ENCODE measurements at places on chromosomes 2 and 18.

DNA sequence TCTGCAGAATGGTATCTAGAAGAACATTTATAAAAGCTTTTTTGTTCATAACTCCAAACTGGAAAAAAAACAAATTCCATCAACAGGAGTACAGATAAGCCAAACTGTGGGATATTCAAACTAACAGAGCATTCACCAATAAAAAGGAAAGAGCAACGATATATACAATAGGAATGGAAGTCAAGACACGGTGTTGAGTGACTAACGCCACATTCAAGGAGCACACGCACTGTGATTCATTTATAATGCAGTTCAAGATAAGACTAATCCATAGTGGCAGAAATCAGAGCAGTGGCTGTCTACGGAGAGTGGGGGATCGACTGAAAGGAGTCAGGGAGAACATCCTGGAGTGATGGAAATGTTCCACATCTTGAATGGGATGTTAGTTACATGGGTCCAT lies 70.7 kb downstream of the CABYR start:
- no peaks in the 10 kb centered on the region for H3K27me3 ChIP-seq
- peaks cover 1% of the 10 kb centered on the region for H3K4me1 ChIP-seq

GRCh38 chr2:42931818-42932195 lies 139.4 kb upstream of the HAAO start:
- H3K27ac ChIP-seq = peak overlapping the region; percentile 70
- no peak overlapping the region for H3K4me3 ChIP-seq
- DNase-seq = no peak
- H3K4me1 ChIP-seq = peaks cover 14% of the 10 kb centered on the region

GRCh38 chr2:72562451-72563153 lies 263.2 kb downstream of the EXOC6B start:
- no peak overlapping the region for H3K4me3 ChIP-seq
- no peaks in the 10 kb centered on the region for H3K27me3 ChIP-seq
- H3K36me3 ChIP-seq = peaks cover 4% of the 10 kb centered on the region
- no peak for DNase-seq

DNA sequence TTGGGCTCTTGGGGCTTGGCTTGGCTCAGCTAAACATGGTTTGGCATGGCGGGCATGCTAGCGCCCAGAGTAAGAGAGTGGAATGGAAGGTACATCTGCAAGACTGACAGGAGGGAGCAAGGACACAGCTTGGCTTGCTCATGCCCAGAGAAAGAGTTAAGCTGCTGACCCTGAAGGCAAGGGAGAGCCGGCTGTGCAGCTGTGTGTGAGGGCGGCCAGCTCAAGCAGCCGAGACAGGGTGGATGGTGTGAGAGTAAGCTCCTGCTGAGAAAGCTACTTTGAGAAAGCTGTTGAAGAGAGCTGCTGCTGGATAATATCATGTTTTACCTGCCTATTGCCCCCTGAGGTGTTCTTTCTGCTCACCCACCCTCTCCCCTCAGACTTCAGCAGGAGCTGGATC lies 135.6 kb downstream of the CCBE1 start:
- no peaks in the 10 kb centered on the region for H3K4me1 ChIP-seq
- no peak for DNase-seq
- no peaks in the 10 kb centered on the region for H3K36me3 ChIP-seq
- H3K27ac ChIP-seq = no peak overlapping the region
- H3K4me3 ChIP-seq = no peak overlapping the region

DNA sequence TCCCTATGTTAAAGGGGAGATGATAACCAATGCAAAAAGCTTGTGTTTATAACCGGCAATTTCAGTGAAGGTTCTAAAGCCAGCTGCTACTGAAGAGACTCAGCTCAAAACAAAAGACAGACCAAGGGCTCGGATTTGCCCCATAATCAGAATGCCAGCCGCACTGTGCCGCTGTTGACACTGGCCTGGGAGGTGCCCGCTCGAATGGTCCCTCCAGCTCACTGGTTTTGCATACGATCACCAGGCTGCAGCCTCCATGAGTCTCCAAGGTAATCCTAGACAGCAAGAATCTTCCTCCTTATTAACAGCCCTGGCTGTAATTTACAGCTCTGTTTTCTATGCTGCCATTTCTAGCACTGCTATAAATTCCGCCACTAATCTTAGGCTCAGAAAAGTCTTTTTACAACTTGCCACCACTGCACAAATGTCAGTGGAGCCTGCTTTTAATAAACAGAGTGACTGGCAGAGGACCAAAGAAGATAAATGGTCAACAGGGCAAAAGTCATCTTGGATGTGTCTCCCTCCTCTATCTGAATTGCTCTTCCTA lies 155.7 kb upstream of the SH3BP4 start:
- no peaks in the 10 kb centered on the region for H3K27me3 ChIP-seq
- H3K36me3 ChIP-seq = no peaks in the 10 kb centered on the region
- no peak overlapping the region for H3K27ac ChIP-seq
- no peak overlapping the region for H3K4me3 ChIP-seq

- no peaks in the 10 kb centered on the region for H3K36me3 ChIP-seq
- peak overlapping the region; percentile 18 for H3K27ac ChIP-seq
- H3K27me3 ChIP-seq = no peaks in the 10 kb centered on the region
- no peak for DNase-seq
Measured at GRCh38 chr2:37343537-37344434, 644 bp upstream of the QPCT start.

- DNase-seq = no peak
- no peak overlapping the region for H3K27ac ChIP-seq
- H3K36me3 ChIP-seq = no peaks in the 10 kb centered on the region
- no peak overlapping the region for H3K4me3 ChIP-seq
Measured at GRCh38 chr18:30245766-30246455, 796.6 kb downstream of the DSC3 start.

DNA sequence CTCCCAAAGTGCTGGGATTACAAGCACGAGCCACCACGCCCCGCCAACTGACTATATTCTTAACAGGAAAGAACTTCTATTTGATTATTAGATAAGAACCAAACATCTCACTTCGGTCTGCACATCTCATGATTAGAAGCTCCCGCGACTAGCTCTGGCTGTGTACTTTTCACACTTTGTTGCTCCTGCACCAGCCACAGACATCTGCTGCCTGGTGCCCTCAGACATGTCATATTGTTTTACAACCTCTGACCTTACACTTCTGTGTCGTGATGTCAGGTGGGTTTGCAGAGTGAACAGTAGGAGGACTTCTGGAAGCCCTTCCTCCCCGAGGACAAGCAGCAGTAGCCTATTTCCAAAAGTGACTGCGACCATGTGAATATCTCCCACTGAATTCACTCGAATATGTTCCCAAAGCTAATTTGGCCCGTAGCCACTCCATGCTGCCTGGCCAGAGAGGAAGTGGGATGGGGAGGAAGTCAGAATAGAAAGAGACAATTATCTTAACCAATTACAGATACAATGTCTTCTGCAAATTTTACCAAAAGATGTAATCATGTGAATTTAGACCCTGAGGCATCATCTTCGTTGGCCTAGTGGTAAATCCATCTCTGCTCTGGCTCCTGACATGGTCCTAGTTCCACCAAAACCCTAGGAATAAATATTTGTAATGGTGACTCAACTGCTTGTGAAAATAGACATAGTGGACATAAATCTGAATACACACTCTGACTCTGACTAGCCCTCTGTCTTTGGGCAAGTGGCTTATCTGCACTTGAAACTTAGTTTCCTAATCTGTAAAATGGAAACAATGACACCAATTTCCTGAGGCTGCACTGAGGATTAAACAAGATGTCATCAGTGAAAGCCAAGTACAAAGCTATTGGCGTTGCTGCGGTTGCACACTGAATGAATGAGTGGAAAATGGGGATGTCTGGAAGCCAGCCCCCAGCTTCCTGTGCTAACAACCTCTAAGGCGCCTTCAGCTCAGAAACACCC lies 406.1 kb downstream of the LRATD1 start:
- no peak for DNase-seq
- H3K4me1 ChIP-seq = no peaks in the 10 kb centered on the region
- H3K36me3 ChIP-seq = no peaks in the 10 kb centered on the region
- H3K4me3 ChIP-seq = no peak overlapping the region
- no peak overlapping the region for H3K27ac ChIP-seq

GRCh38 chr2:113407446-113408099 lies 29.9 kb upstream of the ZNG1B start:
- no peaks in the 10 kb centered on the region for H3K27me3 ChIP-seq
- H3K36me3 ChIP-seq = no peaks in the 10 kb centered on the region
- no peak overlapping the region for H3K4me3 ChIP-seq
- no peak overlapping the region for H3K27ac ChIP-seq

DNA sequence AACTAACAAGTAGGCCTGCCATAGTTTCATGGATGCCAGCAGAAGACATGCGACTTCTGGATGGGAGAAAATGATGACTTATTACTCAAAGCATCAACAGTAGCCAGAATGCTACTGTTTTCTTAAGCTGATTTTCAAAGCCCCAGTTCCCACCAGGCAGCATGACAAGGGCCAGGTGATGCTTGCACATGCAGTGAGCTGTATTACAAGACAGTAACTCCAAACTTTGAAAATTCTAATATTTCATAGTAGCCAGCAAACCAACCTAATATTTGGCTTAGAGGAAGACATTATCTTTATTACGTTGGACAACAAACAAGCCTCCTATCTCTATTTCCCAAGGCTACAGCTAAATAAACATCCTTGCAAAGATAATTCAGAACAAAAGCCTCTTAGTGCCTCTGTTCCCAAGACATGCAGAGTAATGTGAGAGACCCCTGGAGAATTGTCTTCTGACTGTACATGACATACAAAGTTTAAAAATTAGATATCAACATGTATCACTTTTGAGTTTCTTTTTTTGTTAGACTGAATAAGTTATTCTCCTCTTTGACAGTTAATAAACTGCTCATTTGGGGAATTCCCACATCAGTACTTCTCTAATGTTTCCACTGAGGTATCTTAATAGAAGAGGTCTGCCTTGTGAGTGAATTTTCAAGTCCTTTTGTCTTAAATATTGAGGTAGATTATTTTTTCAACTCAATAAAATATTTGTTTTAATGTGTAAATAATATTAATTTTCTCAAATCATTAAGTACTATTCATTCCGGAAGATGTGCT lies 367.6 kb upstream of the CWC22 start:
- H3K4me3 ChIP-seq = no peak overlapping the region
- no peaks in the 10 kb centered on the region for H3K27me3 ChIP-seq

DNA sequence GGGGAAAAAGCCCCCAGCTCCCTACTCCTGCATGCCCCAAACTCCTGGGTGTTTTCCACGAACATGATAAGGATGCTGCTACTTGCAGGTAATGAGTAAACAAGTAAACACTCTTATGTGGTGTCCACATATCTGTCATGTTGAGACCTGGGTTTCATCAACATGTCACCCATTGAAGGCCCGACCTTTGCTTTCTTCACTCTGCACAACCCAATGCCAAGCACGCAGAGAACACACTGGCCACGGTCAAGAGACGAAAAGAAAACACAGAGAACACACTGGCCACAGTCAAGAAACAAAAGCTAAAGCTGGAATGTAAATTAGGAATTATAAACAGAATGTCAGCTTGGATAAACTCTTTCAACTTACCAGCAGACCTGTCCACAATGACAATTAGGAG lies 143.1 kb downstream of the TTC32 start:
- no peaks in the 10 kb centered on the region for H3K36me3 ChIP-seq
- no peak overlapping the region for H3K27ac ChIP-seq
- no peak overlapping the region for H3K4me3 ChIP-seq
- no peaks in the 10 kb centered on the region for H3K27me3 ChIP-seq

GRCh38 chr2:134446383-134447017 lies 192.6 kb downstream of the MGAT5 start:
- H3K27me3 ChIP-seq = no peaks in the 10 kb centered on the region
- no peak overlapping the region for H3K27ac ChIP-seq
- H3K36me3 ChIP-seq = peaks cover 14% of the 10 kb centered on the region
- H3K4me1 ChIP-seq = no peaks in the 10 kb centered on the region
- DNase-seq = no peak

- H3K4me3 ChIP-seq = no peak overlapping the region
- H3K36me3 ChIP-seq = no peaks in the 10 kb centered on the region
- no peak overlapping the region for H3K27ac ChIP-seq
- H3K4me1 ChIP-seq = no peaks in the 10 kb centered on the region
Measured at GRCh38 chr2:46082531-46083485, 214.4 kb upstream of the EPAS1 start.

- H3K36me3 ChIP-seq = peaks cover 11% of the 10 kb centered on the region
- H3K4me3 ChIP-seq = no peak overlapping the region
- H3K27me3 ChIP-seq = no peaks in the 10 kb centered on the region
- no peak for DNase-seq
Measured at GRCh38 chr2:126678269-126679065, 22.5 kb downstream of the GYPC start.

- H3K4me3 ChIP-seq = no peak overlapping the region
- peaks cover 18% of the 10 kb centered on the region for H3K4me1 ChIP-seq
- no peaks in the 10 kb centered on the region for H3K27me3 ChIP-seq
- H3K36me3 ChIP-seq = no peaks in the 10 kb centered on the region
- no peak for DNase-seq
Measured at GRCh38 chr2:18980786-18981430, 377.5 kb downstream of the OSR1 start.

- H3K36me3 ChIP-seq = no peaks in the 10 kb centered on the region
- no peak overlapping the region for H3K27ac ChIP-seq
- H3K4me1 ChIP-seq = no peaks in the 10 kb centered on the region
- H3K27me3 ChIP-seq = no peaks in the 10 kb centered on the region
- DNase-seq = no peak
Measured at GRCh38 chr2:177721818-177722567, 329.4 kb downstream of the AGPS start.

DNA sequence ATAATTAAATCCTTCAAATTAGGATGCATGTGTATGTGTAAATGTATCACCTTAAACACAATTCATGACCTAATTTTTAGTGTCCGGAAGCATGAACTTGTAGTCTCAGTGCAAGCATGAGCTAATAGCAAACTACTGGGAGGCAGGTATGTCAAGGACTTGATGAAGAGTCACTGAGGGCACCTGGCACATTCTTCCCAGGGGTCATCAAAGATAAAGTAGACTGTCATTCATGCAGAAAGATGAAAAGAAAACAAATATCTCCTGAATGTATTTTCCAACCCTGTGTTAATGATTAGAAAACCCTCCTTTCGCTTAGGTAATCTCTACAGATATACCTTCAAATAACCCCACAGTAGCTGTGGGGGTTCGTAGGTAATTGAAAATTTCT lies 234.9 kb downstream of the SOCS6 start:
- no peak overlapping the region for H3K4me3 ChIP-seq
- no peaks in the 10 kb centered on the region for H3K36me3 ChIP-seq
- no peaks in the 10 kb centered on the region for H3K4me1 ChIP-seq
- no peak for DNase-seq

DNA sequence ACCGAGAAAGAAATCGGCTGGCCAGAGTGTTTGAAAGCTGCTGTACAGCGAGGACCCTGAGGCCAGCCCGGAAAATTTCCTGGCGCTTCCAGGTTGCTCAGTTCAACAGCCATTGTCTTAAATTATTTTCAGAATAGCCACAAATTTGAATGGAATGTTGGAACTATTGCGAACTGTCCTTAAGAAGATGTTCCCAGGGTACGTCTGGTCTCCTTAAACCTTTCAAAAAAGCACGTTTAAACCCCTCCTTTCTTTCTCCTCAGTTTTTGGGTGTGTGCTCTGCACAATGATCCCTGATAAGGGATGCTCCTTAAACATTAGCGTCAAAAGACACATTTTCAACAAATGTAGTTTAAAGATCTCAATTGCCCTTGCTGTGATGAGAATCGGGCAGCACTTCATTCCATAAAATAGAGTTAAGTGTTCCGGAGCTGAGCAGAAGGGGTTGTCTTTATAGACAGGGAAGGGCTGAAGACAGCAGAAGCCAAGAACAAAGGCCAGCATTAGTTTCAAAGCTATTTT lies 14.5 kb upstream of the LPIN2 start:
- DNase-seq = no peak
- no peak overlapping the region for H3K4me3 ChIP-seq
- no peaks in the 10 kb centered on the region for H3K4me1 ChIP-seq
- no peak overlapping the region for H3K27ac ChIP-seq
